GM12878 (cell line): ENCODE measurements at places on chromosomes 1 and 21.

GRCh38 chr21:39625211-39625895 lies 12.6 kb downstream of the B3GALT5 start:
- no peak for DNase-seq

DNA sequence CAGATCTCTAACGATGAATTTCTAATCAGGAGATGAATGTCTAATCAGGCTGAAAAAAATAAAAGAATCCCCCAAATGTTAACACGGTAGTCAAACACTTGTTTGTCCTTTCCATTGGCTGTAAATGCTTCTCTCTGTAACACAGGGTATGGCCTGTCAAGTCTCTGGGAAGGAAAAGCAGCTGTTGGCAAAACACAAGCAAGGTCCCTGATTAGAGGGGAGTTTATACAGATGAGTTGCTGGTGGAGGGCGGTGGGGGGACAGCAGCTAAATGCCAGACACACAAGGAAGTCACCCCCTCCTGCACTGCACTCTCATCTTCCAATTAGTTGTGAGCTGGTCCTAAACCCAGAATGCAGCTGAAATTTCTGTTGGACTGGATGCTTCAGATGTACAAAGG lies 51.0 kb downstream of the PGBD5 start:
- no peak for DNase-seq

DNA sequence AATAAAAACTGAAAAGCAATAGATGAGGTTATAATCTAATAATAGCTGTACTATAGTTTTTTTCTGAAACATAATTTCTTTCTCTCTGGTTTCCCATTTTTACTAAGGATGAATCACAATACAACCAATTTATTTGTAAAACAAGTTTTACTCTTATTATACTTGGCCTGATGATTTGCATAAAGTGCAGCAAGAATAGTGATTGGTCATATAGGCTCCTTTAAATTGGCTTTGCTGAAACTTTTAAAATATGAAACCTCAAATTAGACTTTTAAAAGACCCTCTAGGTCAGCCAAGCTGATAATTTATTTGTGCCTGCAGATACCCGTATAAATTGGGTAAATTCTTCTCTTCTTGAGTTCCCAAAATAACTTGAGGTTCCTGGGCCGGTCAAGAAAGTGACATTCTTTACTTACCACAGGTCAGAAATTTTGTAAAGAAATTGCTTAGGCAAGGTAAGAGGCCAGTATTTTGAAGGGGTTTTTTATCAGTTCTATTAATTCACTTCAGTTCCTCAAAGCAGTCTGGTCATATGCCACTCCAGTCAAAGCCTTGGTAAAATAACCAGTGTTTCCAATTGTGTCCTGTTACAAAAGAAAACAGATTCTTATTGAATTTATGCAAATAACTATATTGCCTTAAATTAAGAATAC lies 76.1 kb downstream of the C21orf91 start:
- DNase-seq, result peak; percentile 27

- no peak for DNase-seq
Measured at GRCh38 chr1:186806477-186806876, 22.3 kb upstream of the PLA2G4A start.

- DNase-seq, result peak; percentile 4
Measured at GRCh38 chr1:235423214-235423652, 56.0 kb downstream of the TBCE start.

- DNase-seq, result no peak
Measured at GRCh38 chr21:38726482-38726881, 79.2 kb upstream of the ETS2 start.

GRCh38 chr21:25857308-25858074 lies 122.7 kb downstream of the GABPA start:
- no peak for DNase-seq

DNA sequence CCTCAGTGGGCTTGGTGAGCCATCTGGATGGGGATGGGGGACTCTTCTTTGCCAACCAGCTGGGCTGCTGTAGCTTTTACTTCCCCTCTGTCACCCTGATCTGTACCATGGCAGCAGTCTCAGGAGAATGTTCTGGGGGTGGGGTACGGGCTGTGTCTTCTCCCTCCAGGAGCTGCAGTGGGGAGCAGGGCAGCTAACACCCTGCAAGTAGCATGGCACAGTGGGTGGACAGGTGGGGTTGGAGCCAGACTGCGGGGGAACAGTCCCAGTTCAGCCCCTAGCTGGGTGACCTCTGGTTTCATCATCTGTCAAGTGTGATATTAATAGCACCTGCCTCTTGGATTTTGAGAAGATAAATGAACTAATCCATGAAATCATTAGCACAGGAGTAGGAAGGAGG lies 3.1 kb downstream of the NFASC start:
- no peak for DNase-seq

DNA sequence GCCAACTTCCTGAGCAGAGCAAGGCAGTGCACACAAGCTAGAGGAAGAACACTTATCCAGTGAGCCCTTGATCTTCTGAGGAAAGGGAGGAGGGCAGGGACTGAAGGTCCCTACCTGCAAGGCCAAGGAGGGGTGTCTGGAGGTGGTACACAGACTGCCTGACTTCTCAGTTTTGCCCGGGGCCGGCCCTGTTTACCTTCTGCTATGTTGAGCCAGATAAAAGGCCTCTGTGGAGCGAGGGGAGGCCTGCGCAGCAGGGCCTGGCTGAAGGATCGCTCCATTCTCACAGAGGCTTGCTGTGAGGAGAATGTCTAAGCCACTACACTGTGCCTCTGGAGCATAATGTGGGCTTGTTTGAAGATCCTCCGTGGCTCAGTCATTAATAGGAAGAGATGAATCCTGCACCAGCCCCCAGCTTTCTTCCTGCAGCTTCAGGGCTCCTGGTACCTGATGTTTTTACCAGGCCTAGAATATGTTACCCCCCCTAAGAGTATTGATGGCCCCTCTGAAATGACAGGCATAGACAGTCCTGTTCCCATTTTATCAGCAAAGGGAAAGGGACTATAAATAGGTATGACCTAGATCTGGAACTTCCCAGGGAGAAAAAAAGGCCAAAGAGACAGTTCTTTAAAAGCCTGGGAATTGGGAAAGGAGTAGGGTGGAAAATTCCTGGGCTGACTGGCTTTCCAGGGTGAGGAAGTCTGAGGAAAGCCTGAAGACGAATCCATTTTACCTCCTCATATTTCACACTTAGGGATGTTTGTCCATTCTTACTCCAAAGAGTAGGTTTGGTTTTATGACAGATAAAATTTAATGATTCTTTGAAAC lies 4.7 kb downstream of the POGK start:
- DNase-seq, result no peak

GRCh38 chr1:207344221-207344620 lies 22.7 kb downstream of the CD55 start:
- no peak for DNase-seq

DNA sequence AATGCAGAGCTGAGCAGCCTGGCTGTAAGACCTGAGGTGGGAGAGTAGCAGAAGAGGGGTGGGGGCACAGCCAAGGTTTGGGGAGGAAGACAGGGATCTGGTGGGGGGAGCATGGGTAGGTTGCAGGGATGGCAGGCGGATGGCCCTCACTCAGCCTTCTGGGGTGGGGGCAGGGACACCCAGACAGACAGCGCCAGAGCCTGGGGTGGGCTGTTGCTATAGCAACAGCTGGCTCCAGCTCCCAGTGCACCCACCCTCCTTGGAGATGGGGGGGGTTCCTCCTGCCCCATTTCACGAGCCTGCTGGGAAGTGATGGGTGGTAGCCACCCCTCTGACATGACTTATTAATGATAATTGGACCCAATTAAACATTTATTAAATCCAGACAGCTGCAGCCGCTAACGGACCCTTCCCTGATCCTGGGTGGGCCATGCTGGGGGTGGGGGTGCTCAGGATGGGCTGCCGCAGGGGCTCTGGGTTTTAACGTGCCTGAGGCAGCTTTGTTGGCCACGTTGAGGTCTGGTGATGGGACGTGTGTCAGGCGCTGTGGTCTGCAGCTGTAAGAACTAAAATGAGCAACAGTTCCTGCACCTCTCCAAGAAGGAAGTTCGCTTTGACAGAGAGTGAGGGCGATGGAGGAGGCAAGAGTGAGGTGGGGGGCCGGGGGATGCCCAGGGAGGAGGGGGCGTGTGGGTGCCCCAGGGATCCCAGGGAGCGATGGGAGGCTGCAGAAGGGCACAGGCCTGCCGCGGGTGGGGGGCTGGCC lies 19.4 kb downstream of the AGRN start:
- DNase-seq, result no peak

GRCh38 chr1:210294999-210295745 lies 33.5 kb upstream of the HHAT start:
- DNase-seq, result no peak

- no peak for DNase-seq
Measured at GRCh38 chr1:91555074-91555730, 54.6 kb downstream of the CDC7 start.

DNA sequence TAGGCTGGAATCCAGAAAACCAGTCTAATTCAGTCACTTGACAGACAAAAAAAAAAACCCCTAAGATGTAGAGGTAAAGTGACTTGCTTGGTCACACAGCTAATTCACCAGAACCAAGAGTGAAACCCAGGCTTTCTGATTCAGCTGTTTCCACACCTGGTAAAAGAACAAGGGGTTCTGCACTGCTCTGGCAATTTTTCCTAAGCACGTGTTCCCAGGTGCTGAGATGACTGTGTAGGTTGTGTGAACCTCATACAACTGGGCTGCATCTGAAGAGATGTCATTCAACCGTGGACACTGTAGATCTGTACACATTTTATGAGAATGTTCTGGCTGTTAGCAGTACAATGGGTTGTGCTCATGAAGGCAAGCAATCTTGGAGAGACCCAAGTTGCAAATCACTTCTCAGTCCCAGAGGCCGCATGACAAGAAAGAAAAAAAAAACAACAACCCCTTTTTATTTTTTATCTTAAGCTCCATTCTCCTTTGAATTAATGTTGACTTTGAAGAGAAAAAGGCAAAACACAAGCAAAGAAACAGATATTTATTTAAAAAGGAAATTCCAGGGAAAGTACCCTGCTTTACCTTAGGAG lies 95.4 kb downstream of the INTS7 start:
- DNase-seq, result peak; percentile 99

- DNase-seq, result no peak
Measured at GRCh38 chr1:63779338-63780211, 5.8 kb downstream of the ROR1 start.

DNA sequence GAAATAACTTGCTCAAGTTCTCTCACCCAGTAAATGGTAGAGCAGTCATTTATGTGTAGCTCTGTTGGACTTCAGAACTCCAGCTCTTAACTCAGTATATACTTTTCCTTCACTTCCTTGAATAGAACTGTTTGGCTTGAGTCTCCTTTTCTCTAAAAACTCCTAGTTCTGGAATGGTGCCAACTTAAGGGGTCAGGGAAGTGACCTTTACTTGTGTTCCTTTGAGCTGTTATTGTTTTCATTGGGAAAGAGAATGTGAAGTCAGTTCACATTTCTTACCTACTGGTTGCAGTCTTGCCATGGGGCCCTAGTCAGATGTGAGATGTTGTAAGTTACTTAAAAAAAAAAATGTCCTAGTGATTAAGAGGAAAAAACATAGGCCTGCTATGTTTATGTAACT lies 77.0 kb upstream of the MACF1 start:
- no peak for DNase-seq

- no peak for DNase-seq
Measured at GRCh38 chr1:152786077-152786476, at the start of gene LCE1E. Gene LCE1E, plus strand, starts transcription at chr1:152786257. Its CDS starts 1,043 bp downstream, at chr1:152787300.

DNA sequence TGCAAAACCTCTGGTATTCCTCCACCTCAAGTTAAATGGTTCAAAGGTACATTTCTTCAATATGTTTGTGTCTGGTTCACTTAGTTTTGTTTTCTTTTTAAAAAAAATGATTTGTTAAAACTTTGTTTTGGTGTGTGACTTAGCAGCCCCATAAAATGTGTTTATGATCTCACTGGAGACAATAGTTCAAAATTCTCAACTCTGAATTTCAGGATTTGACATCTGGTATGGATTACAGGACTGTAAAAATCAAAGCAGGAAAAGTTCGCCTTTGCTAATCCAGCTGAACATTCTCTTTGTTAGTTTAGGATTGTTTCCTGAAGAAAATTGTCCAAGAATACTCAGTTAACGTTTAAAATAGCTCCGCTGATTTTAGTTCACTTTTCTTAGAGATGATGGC lies 231.7 kb downstream of the HMCN1 start:
- no peak for DNase-seq

DNA sequence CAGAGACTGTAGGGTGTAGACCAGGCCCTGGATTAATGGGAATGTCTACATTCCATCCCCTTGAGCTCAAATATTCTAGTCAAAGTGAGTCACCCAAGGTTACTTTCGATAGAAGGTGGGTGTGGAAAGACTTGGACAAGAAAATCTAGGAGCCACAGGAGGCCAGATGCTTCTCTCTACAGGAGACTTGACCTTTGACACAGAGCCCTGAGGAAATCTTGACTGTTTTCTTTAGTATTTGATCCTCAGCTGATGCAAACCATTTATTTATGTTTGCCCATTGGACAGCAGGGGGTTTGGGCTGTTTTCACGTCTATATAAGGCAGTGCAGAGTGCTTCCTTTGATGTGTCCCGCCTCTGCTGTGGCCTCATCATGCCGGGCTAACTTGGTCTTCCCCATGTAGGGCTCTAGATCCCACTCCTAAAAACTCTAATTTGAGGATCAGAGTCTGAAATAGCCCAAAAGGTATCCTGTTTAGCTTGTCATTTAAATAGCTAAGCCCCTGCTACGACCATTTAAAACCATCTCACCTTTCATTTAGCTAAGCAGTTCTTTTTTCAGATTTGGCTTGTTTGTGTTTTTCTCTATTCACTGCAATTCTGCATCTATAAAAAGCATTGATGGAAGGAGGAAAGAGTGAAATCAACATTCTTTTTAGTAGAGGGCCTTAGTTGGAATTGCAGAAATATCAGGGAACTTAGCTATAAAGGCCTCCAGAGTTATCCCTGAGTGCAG lies 15.5 kb upstream of the MAP3K7CL start:
- no peak for DNase-seq

DNA sequence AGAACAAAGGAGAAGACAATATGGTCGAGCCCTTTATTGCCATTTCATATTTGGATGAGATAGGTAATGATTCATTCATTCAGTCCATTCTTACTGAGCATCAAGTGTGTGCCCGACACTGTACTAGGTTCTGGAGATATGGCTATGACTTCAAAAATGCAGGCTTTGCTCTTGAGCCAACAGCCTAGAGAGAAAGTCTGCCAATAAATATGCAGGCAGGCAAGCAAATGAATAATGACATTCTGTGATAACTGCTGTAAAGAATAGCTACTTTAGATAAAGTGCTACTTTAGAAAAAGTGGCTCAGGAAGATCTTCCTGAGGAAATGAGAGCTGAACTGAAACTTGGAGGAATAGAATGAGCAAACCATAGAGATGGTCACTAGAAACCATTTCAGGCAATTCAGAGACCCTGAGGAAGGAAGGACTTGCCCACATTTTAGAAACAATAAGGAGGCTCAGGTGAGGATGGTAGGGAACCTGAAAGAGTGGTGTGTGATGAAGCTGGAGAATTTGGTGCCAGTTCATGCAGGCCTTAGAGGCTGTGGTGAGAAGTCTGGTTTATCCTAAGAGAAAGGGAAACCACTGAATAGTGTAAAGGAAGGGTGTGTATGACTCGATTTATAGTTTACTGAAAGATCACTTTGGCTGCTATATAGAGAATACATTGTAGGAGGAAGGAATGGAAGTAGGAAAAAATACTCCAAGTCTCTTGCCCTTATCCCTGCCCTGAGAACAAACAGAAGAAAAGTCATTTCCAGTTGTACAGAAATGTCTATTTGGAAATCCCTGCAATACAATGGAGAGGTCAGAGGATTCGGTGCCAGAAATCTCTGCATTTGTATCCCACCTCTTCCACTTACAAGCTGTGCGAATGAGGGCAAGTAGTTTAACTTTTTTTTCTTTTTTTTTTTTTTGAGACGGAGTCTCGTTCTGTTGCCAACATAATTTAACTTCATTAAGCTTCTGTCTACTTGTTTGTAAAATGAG lies 167.9 kb downstream of the VPS13D start:
- no peak for DNase-seq
